ENCODE measurements at places on chromosomes 16 and 17.

- DNase-seq: no peak
These were observed 23.7 kb upstream of the WWOX start for GRCh38 chr16:78075800-78076199.

GRCh38 chr16:48949636-48950035, 332.0 kb downstream of the CBLN1 start:
- DNase-seq: no peak

GRCh38 chr16:30358990-30359870, 4.1 kb upstream of the CD2BP2 start:
- no peak for DNase-seq

- DNase-seq: no peak
These were observed 21.6 kb downstream of the PLA2G10 start for GRCh38 chr16:14672403-14672971.

- DNase-seq: no peak
These were observed 834 bp downstream of the CDH8 start for GRCh38 chr16:62035115-62036092.

DNA sequence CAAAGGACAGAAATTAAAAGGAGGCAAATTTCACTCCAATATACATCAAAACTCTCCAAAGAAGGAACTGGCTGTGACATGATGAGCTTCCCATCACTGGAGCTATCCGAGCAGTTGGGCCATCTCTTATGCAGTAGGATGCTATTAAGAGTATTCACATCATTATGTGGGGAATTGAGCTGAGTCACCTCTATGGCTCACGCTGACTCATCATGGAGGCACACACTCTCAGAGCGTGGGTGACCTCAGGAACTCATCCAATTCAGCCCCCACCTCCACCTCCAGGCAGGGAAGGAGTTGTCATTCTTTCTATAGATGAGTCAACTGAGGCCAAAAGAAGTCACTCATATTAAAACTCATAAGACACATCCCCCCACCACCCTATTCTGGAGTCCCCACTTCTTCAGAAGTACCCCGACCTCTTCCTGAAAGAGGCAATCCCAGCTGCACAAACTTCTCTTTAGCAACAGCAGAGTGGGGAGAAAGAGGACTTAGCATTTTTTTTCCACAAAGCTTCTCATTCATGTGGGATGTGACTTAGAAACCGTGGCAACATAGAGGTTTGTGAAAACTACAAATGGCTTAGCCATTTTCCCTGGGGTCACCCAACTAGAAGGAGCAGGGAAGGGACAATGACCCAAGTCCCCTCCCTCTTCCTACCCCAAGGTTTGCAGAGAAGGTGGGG, 32.5 kb downstream of the ABCC12 start:
- DNase-seq: no peak

- no peak for DNase-seq
These were observed 293.7 kb downstream of the SEC14L1 start for GRCh38 chr17:77434136-77435114.

- no peak for DNase-seq
These were observed 4.5 kb downstream of the ZNF267 start for GRCh38 chr16:31877876-31878642.

DNA sequence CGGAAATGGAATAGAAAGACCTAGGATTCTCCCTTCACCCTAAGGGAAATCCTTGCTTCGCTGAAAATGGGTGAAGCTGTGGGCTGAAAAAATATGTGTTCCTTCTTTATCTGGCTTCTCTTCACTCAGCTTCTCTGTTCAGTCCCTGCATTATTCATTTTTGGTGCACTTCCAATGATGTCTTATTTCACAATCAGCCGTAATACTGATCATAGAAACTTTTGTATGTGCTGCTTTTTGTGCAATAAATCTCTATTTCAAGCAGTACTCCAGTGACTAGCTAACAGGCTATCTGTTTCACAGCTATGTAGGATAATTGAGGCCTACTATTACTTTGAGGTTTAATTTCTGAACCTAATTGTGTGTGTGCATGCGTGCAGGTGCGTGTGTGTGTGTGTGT, 144.6 kb downstream of the FOXL1 start:
- no peak for DNase-seq

GRCh38 chr16:84199861-84200260, 8.9 kb downstream of the ADAD2 start:
- no peak for DNase-seq

DNA sequence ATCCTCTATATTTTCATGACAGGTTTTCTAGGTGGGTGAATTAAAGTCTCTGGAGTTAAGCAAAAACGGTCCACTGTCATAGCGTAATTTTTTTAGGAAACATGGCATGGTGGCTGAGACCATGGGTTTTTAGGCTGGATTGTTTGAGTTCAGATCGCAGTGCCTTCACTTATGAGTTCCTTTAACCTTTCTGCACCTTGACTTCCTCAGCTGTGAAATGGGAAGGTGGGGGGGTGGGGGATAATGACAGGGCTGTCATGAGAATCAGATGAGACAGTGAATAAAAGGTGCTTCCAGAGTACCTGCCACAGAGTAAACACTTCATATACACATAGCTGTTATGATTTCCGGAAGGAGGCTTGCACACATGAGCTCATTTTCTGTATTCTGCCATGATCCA, 11.8 kb downstream of the PRCD start:
- DNase-seq: no peak

- DNase-seq: no peak
These were observed 96.8 kb upstream of the ELAC2 start for GRCh38 chr17:13114601-13115031.

DNA sequence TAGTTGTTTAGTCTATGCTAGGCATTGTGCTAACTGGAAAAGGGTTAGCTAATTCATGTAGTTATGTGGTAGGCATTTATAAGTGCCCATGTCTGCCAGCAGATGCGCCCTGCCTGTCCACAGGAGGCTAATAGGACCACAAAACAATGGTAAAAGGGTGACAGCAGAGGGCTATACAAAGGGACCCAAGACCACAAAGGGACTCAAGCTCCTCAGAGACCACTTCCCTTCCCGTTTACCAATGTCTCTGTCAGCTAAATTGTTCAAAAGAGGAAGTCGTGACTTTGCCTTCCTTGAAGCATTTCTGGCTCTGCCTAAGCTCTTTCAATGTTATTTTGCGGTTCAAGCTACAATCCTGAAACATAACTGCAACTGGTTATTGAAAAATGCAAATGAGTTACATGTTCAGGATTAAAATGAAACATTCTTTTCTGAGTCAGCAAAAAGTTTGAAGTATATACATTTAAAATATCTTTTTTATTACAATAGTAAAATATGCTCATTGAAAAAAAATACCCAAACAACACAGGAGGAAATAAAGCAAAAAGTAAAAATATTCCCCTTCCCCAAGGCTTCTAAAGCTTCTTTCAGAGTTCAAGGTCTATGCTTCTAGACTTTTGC, 149.2 kb downstream of the MAF start:
- no peak for DNase-seq

DNA sequence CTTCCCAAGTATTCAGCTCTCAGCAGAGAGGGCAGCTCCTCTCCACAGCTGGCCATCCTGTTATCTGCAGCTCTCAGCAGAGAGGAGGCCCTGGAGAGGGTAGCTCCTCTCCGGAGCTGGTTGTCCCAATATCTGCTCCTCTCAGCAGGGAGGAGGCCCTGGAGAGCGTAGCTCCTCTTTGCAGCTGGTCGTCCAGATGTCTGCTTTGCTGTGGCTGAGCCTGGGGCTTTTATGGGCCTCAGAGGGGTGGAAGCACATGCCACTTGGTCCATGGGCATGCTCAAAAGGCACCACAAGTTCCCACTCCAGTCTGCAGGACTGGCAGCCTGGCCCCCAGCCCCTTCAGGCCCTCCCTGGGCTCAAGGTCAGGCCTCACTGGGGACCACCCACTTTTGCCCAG, 314.3 kb downstream of the KCNJ2 start:
- no peak for DNase-seq

- no peak for DNase-seq
These were observed 2.5 kb downstream of the UBE2I start for GRCh38 chr16:1311738-1312466.

DNA sequence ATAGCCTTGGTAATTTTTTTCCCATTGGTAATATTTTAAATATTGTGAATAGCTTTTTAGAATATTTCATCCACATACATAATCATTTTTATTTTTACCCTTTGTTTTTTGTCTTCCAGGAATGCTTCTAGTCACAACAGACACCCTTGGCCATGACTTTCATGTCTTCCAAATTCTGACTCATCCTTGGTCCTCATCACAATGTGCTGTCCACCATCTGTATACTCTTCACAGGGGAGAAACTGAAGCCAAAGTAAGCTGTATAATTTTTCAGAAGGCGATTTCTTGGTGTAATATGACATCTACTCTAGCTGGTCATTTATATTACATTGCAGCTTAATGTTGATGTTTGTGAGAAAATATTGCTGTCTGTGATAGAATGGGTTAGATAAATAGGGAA, 269.4 kb downstream of the BCAS3 start:
- DNase-seq: no peak

DNA sequence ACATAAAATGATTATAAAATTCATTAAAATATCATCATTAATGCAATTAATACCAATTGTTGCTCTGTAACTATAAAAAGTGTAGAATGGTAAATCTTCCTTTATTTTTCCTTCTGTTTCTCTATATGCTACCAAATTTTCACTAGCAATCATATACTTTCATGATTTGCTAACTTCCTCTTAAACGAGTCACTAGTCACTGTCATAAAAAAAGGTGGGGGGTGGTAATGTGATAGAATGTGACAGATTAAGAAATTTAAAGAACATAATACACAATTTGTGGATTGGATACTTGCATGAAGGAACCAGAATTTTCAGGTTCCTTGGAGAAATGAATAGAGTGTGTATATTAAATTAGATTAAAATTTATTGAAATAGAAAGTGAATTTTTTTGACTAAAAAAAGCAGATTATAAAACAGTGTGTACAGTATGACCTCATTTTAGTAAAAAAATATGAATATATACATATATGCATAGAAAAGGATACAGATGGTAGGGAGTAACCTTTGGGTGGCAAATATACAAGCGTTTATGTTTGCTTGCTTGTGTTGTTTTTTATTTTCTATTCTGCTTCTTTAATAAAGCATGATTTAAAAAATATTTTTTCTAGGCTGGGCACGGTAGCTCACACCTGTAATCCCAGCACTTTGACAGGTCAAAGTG, 56.7 kb upstream of the C17orf78 start:
- no peak for DNase-seq

DNA sequence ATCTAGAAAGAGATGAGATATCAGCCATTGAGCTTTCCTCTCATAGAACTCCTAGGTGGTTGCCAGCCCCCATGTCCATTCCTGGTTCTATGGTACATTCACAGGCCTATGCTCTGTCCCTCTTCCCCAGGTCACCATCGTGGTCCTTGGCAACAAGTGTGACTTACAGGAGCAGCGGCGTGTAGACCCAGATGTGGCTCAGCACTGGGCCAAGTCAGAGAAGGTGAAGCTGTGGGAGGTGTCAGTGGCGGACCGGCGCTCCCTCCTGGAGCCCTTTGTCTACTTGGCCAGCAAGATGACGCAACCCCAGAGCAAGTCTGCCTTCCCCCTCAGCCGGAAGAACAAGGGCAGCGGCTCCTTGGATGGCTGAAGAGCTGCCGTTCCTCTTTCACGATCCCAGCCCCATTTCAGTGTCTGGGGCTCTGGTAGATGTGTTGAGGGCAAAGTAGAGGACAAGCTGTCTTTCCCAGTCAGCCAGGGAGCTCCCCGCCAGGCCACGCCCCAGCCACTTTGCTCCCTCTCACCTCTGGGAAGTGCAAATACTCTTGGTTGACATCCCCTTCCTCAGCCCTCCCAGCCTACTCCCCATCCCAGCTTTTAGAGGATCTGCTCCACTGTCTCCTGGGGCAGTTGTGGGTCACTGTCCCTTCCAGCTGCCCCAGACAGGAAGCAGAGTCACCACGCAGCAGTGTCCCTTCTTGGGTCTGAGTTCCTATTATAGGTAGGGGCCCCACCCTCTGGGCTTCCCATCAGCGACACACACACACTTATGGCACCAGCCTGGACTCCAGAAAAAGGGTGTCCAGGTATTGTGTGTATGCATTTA, 3.8 kb downstream of the NKIRAS2 start:
- no peak for DNase-seq

DNA sequence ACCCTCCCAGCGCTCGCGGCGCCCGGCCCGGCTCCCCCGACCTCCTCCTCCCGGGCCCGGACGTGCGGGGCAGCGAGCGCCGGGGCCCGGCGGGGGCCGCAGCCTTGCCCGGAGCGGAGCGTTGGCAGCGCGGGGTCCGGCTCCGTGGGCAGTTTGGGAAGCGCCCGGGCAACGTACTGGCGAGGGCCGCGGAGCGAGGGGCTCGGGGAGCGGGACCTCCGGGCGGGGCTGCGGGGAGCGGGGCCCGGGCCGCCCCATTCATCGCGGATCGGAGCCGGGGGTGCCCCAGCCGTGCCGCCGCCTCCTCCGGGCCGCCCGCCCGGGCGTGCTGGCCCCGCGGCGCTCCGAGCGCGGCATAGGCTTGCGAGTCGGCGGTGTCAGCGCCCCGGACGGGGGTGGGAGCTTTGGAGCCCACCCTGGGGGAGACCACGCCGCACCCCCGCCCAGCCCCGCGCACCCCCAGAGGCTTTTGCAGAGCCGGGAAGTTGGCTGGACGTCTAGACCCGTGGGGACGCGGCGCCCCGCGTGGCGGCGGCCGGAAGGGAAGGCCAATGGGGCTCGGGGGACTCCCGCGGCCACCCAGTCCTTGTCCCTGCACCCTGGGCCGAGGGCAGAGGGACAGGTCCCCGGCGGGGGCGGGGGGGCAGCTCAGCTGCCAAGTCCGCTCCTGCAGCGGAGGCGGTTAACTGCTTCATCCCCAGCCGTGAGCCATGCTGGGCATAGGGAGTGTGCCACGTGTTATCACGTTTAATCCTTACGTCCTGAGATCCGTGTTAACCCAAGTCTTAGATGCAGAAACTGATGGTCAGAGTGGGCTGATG, 852 bp downstream of the ZNF469 start:
- no peak for DNase-seq

DNA sequence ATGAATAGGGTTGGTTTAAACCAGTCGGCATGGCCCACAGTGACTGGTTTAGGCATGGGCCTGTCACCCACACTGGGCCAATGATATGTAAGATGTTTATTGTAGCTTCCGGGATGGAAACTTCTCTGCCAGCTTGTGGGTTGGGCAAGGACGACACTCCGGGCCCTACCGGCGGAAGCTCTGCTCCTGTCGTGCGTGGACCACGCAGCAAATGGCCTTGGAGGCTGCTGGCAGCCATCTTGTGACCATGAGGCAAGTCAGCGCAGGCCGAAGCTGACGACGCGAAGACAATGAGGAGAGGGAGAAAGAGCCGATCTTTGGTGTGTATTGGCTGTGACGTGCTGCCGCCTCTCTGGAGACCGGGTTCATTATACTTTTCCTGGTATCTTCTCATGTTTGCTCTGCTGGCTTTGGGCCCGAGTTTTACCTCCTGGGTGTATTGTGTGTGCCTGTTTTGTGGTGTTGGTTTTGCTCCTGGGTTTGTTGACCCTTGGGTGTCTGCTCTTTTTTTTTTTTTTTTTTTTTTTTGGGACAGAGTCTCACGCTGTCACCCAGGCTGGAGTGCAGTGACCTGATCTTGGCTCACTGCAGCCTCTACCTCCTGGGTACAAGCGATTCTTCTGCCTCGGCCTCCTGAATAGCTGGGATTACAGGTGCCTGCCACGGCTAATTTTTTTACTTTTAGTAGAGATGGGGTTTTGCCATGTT, 15.4 kb downstream of the SLC25A10 start:
- DNase-seq: no peak

GRCh38 chr17:43568506-43569082, 22.5 kb upstream of the ETV4 start:
- DNase-seq: no peak
